ENCODE measurements at places on chromosomes 2 and 18. TPM values are rescaled to one million over a fixed set of nuclear protein-coding genes. Genes with fewer than 3 reads are reported as not detected.

- H3K4me3 ChIP-seq = no peak overlapping the region
- H3K27me3 ChIP-seq = no peaks in the 10 kb centered on the region
- H3K36me3 ChIP-seq = no peaks in the 10 kb centered on the region
- no peak for DNase-seq
- no peaks in the 10 kb centered on the region for H3K4me1 ChIP-seq
- peak overlapping the region; percentile 78 for H3K27ac ChIP-seq
Measured at GRCh38 chr2:29455200-29455860, 340.1 kb downstream of the CLIP4 start.

GRCh38 chr2:216569765-216570164, 63.5 kb upstream of the IGFBP2 start:
- no peak overlapping the region for H3K27ac ChIP-seq
- H3K36me3 ChIP-seq = no peaks in the 10 kb centered on the region
- DNase-seq = no peak
- no peaks in the 10 kb centered on the region for H3K27me3 ChIP-seq
- H3K4me3 ChIP-seq = no peak overlapping the region

The RTP5 gene
- not detected for total RNA-seq

DNA sequence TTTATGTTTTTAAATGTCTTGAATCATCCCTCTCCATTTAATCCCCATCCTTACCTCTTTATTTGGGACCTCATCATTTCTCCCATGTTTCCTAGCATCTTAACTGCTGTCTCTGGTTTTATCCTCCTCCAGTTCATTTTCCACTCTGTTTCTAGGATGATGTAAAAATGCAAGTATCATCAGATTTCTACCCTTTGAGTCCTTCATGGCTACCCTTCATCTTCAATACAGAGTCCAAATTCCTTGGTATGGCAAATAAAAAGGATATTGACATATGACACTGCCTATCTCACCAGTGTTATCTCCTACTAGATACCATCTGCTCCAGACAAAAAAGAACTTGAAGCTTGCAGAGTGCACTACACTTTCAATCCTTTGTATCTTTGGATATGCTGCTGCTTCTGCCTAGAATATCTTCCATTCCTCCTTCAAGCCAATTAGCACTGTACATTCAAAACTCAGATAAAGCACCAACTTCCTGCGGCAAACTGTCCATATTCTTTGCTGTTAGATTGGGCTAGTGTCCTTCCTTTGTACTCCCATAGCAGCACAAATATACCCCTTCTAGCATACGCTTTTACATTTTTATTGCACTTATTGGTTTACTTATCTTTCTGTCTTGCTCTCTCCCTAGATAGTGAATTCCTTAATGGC, 24.6 kb upstream of the TLK1 start:
- H3K4me3 ChIP-seq = no peak overlapping the region
- no peak overlapping the region for H3K27ac ChIP-seq
- no peaks in the 10 kb centered on the region for H3K27me3 ChIP-seq
- no peak for DNase-seq

- H3K36me3 ChIP-seq = no peaks in the 10 kb centered on the region
- no peak overlapping the region for H3K27ac ChIP-seq
- no peak for DNase-seq
- H3K4me1 ChIP-seq = no peaks in the 10 kb centered on the region
- H3K4me3 ChIP-seq = no peak overlapping the region
- no peaks in the 10 kb centered on the region for H3K27me3 ChIP-seq
Measured at GRCh38 chr18:63207143-63207790, 112.3 kb downstream of the BCL2 start.

- H3K4me1 ChIP-seq = peaks cover 2% of the 10 kb centered on the region
- no peak overlapping the region for H3K4me3 ChIP-seq
- H3K36me3 ChIP-seq = peaks cover 6% of the 10 kb centered on the region
- no peak overlapping the region for H3K27ac ChIP-seq
- peak; percentile 55 for DNase-seq
- no peaks in the 10 kb centered on the region for H3K27me3 ChIP-seq
Measured at GRCh38 chr2:206614811-206615210, 27.5 kb upstream of the FAM237A start.

DNA sequence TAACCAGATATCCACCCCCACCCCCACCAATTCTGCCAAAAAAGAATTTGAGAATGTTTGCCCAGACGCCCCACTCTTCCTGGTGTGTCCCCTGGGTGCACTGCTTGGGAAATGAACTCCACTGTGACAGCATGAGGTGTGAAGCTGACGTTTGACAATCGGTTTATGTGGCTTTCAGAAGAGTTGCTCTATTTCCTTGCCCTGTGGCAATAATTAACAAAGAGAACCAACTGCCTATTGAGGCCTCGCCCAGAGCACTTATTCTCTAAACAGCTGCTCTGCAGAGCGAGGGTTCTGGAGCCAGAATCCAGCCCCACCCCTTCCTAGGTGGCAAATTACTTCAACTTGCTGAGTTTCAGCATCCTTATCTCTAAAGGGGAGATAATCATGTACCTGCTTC, 115.8 kb upstream of the SIX3 start:
- H3K36me3 ChIP-seq = no peaks in the 10 kb centered on the region
- peaks cover 10% of the 10 kb centered on the region for H3K4me1 ChIP-seq
- no peak overlapping the region for H3K27ac ChIP-seq
- H3K27me3 ChIP-seq = no peaks in the 10 kb centered on the region

DNA sequence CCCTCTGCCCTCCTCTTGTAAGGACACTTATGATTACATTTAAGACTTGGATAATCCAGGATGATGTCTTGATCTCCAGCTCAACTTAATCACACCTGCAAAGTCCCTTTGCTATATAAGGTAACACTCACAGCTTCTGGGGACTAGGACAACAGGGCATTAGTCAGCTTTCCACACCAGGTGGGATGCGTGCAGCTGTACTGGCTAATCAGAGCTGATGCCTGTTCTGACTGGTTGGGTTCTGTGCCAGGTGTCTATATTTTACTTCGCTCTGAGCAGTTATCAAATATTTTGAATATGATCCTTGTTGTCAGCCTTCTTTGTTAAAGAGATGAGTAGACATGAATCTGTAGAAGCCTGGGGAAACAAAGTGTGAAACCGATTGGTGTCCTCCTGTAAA, 115.5 kb upstream of the ATP8B1 start:
- no peaks in the 10 kb centered on the region for H3K36me3 ChIP-seq
- no peaks in the 10 kb centered on the region for H3K27me3 ChIP-seq
- H3K4me3 ChIP-seq = no peak overlapping the region
- DNase-seq = no peak
- no peak overlapping the region for H3K27ac ChIP-seq
- H3K4me1 ChIP-seq = no peaks in the 10 kb centered on the region

GRCh38 chr18:8686611-8687010, 18.7 kb upstream of the MTCL1 start:
- H3K4me1 ChIP-seq = no peaks in the 10 kb centered on the region
- no peak overlapping the region for H3K27ac ChIP-seq
- no peak for DNase-seq
- H3K4me3 ChIP-seq = no peak overlapping the region
- no peaks in the 10 kb centered on the region for H3K36me3 ChIP-seq

- H3K27me3 ChIP-seq = no peaks in the 10 kb centered on the region
- DNase-seq = no peak
- no peak overlapping the region for H3K27ac ChIP-seq
- H3K4me3 ChIP-seq = no peak overlapping the region
- H3K4me1 ChIP-seq = no peaks in the 10 kb centered on the region
Measured at GRCh38 chr2:198731842-198732399, 725.8 kb downstream of the SATB2 start.

- DNase-seq = no peak
- no peak overlapping the region for H3K27ac ChIP-seq
- no peak overlapping the region for H3K4me3 ChIP-seq
- no peaks in the 10 kb centered on the region for H3K36me3 ChIP-seq
- H3K27me3 ChIP-seq = no peaks in the 10 kb centered on the region
- no peaks in the 10 kb centered on the region for H3K4me1 ChIP-seq
Measured at GRCh38 chr2:236720974-236721540, 151.4 kb downstream of the ACKR3 start.

The RUFY4 gene
- not detected for total RNA-seq

DNA sequence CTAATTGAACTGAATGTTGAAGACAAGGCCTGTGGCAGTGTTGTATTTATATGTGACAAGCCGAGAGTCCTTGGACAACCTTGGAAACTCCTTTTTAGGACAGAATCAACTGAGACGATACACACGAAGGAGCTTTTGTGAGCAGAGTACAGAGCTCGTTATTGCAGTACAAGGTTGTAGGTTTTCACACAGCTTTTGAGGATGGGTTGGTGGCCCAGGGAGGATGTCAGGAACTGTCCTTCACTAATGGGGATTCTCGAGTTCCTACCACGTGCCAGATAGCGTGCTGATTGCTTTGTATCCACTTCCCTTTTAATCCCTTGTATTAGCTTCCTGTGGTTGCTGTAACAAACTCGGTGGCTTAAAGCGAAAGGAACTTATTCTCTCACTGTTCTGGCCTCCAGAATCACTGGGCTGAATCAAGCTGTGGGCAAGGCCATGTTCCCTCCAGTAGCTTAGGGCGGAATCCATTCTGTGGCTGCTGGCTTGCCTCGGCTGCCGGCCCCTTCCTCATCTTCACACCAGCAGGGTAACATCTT, 20.2 kb downstream of the INPP4A start:
- peaks cover 25% of the 10 kb centered on the region for H3K4me1 ChIP-seq
- H3K27ac ChIP-seq = peak overlapping the region; percentile 20

GRCh38 chr2:113111823-113112287, 15.5 kb upstream of the IL1RN start:
- no peak for DNase-seq
- peaks cover 93% of the 10 kb centered on the region for H3K27me3 ChIP-seq
- no peaks in the 10 kb centered on the region for H3K36me3 ChIP-seq

The RNU2-63P gene
- 19.8 TPM for total RNA-seq

DNA sequence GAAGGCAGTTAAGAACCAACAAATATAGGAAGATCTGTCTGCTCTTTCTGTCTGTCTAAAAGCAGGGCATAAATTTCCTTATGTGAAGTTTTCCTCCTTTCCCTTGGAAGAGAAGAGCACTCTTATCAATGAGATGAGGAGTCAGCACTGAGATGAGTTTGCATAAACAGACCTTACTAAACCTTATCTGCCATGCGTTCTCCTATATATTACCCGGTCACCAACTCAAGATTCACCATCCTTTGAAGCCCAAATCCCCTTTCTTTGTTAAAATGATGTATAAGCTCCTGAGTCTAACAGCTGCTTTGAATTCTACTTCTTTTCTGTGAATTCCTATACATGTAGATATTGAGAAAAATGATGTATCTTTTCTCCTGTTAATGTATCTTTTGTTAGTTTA, 65.5 kb upstream of the FHL2 start:
- H3K27me3 ChIP-seq = no peaks in the 10 kb centered on the region
- H3K4me1 ChIP-seq = no peaks in the 10 kb centered on the region
- no peaks in the 10 kb centered on the region for H3K36me3 ChIP-seq
- H3K4me3 ChIP-seq = no peak overlapping the region

DNA sequence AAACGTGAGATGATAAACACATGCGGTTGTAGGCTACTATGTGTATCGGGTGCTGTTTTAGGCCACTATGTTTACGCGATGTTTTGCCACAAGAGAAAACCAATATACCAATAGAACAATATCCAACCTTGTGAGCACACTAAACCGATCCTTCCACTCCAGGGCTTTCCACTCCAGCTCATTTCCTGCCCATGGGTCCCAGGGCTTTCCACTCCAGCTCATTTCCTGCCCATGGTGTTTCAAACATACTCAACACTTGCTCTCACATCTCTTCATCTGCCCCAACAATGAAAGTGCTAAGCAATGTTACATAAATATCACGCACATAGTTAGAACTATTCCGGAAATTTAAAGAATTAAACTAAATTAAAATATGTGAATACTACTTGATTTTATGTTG, 80.0 kb downstream of the EPB41L3 start:
- no peaks in the 10 kb centered on the region for H3K4me1 ChIP-seq
- no peaks in the 10 kb centered on the region for H3K36me3 ChIP-seq
- H3K4me3 ChIP-seq = no peak overlapping the region
- no peak overlapping the region for H3K27ac ChIP-seq
- DNase-seq = no peak

DNA sequence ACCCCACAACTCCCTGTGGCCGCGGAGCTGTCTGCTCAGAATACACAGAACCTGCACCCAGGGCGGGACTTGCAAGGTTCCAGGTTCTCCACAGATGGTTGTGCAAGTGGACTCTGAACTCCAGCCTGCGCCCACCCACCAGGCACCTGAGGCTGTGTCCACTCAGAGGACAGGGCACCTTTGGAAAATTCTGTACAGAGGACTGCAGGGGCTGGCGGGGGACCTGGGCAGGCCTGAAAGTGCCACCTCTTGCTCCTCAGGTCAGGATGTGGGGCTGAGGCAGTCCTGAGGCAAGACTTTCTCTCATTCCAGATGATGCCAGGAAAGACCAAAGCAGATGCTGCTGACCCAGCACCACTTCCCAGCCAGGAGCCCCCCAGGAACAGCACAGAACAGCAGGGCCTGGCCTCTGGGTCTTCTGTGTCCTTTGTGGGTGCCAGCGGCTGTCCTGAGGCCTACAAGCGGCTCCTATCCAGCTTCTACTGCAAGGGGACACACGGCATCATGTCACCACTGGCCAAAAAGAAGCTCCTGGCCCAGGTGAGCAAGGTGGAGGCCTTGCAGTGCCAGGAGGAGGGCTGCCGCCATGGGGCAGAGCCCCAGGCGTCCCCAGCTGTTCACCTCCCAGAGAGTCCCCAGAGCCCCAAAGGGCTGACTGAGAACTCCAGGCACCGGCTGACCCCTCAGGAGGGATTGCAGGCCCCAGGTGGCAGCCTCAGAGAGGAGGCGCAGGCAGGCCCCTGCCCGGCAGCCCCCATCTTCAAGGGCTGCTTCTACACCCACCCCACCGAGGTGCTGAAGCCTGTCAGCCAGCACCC, 14.4 kb downstream of the ARID5A start:
- no peak overlapping the region for H3K27ac ChIP-seq
- H3K4me1 ChIP-seq = no peaks in the 10 kb centered on the region
- DNase-seq = peak; percentile 40
- no peak overlapping the region for H3K4me3 ChIP-seq
- no peaks in the 10 kb centered on the region for H3K36me3 ChIP-seq

- DNase-seq = no peak
- no peaks in the 10 kb centered on the region for H3K36me3 ChIP-seq
- no peak overlapping the region for H3K27ac ChIP-seq
- H3K4me1 ChIP-seq = no peaks in the 10 kb centered on the region
- H3K27me3 ChIP-seq = no peaks in the 10 kb centered on the region
Measured at GRCh38 chr2:145258903-145259579, 739.1 kb upstream of the ZEB2 start.

DNA sequence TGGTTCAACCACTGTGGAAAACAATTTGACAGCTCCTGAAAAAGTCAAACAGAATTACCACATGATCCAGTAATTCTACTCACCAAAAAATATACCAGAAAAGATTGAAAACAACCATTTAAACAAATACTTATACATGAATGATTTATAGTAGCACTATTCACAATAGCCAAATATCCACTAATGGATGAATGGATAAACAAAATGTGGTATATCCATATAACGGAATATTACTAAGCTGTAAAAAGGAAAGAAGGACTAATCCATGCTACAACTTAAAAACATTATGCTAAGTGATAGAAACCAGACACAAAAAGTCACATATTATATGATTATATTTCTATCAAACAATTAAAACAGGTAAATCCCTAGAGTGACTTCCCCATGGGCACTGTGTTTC, 131.5 kb downstream of the SPOPL start:
- no peak for DNase-seq
- H3K27me3 ChIP-seq = no peaks in the 10 kb centered on the region
- no peaks in the 10 kb centered on the region for H3K36me3 ChIP-seq
- no peak overlapping the region for H3K4me3 ChIP-seq

Measured in endodermal cell (in vitro differentiated cells).